ENCODE measurements at places on chromosomes 6 and 20.

GRCh38 chr20:21377701-21378100 lies 19.6 kb downstream of the NKX2-4 start:
- DNase-seq: no peak

- no peak for DNase-seq
Measured at GRCh38 chr20:53535878-53536277, 57.8 kb downstream of the ZNF217 start.

DNA sequence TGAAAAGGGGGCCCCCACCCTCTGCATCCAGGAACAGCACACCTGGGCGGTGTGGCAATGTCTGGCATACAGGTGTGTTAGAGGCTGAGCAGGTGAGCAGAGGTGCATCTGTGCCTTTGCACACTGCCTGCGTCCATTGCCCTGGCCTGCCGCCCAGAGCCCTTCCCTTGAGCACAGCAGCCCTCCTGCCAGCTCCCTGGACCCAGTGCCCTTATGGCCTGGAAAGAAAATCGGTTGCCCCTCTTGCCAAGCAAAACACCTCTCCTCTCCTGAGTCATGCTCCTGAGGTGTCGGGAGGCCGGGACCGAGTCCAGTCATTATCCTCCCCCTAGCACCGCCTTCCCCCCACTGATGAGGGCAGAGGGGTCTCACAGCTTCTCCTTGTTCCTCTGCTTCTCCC lies 259.9 kb downstream of the SMOC2 start:
- no peak for DNase-seq

- DNase-seq: no peak
Measured at GRCh38 chr6:47724300-47724699, 25.9 kb downstream of the ADGRF4 start.

- DNase-seq: no peak
Measured at GRCh38 chr20:61896058-61896961, 169.4 kb downstream of the TAF4 start.

Measured in activated T-helper 2 cell treated with anti-CD3 and anti-CD28 coated beads, Interferon-gamma antibody, Interleukin-2, Interleukin-4, amounts not matched to agents 10 μg/mL and 5 μg/mL and 100 μg/mL, durations not matched to agents 14 hours and 24 hours and 36 hours (primary cell).